ENCODE measurements at places on chromosomes 4 and X.

DNA sequence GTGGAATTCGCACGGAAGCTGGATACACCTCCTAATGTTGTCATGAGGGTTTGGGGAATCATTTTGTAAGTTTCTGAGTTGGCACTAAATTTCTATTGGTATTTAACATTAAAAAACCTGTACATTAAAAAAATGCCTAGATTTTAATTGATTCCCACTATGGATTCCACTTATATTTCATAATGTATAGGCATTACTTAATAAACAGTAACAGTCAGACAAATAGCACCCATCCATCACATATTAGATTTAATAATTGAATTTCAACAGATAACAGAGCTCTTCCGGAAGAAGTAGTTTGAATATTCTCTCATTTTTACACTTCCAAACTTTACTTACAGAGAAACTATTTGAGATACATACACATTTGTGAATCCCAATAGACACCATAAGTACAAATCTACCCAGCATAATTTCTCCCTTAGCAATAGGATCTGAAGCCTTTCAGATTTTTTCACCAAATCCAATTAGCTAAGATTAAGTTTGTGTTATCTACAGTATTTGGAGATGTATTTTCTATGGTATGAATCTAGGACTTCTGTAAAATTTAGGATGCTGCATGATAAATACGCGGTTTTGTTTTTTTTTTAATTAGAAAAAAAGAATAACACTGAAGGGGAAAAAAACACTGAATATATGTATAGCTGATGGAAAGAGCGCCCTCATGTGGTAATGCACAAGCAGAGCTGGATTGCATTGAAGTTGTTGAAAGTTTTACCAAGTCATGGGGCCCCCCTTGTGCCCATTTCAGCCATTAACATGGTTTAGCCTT lies 12.2 kb upstream of the ODAM start:
- no peak for DNase-seq

- DNase-seq = no peak
These were observed 34.5 kb downstream of the WDFY3 start for GRCh38 chr4:84931961-84932360.

GRCh38 chr4:26806331-26806730 lies 54.3 kb upstream of the STIM2 start:
- no peak for DNase-seq

DNA sequence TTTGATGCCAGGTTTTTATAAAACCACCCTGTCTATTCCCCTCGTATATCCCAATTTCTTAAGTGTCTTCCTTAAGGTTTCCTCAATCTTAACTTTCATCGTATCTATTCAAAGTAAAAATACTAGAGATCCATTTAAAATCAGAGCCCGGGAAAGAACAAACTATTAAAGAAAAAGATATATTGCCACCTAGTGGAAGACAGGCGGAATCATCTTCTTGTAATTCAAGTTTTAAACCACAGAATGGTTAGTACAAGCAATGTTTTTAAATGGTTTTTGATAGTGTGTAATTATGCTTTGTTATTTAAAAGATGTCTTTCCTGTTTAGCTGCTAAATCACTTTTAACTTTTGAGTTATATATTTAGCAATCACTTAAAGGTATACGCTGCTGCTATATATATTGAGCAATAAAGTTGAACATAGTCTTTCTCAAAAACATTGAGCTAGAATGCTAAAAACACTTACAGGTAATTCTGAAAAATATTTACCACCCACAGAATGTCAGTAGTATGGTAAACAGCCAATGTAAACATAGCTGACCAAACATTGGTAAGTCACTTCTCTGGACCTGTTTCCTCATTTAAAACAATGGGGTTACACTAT lies 18.2 kb downstream of the PRDM8 start:
- no peak for DNase-seq

- DNase-seq = no peak
These were observed 18.1 kb downstream of the CCNQ start for GRCh38 chrX:153580700-153581386.

Data from activated CD8-positive, alpha-beta memory T cell treated with anti-CD3 and anti-CD28 coated beads, Interleukin-2, amount 50 U/mL, for 48 hours (primary cell).